ENCODE measurements at places on chromosomes 7 and 10.

DNA sequence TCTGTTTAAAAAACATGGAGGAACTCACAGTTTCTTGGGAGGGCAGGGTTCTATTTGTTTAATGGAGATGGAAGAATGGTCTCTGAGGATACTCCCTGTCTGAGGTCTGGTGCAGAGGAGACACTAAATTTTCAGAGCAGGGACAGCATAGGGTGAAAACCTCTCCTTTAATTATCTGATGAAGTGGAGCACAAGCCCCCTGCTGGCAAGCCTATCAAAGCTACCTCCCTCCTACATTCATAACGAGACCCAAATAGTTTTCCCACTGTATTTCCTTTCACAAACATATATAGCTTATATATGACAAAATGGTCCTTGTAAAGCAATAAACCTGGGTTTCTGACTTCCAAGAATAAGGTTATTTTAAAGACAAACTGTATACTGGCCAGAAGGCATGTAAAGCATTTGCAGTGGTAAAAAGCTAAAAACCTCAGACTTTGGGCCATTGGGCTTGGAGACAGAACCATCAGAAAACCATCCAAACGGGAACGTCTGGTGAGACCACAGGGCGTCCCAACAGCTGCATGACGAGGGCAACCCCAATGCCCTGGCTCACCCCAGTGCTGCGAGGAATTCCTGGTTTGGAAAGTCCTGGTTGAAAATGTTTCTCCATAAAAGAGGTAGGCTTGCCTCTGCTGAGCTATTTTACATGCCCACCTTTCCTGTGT lies 201.3 kb downstream of the FANK1 start:
- H3K27me3 ChIP-seq, result no peaks in the 10 kb centered on the region
- no peak overlapping the region for H3K27ac ChIP-seq
- H3K4me3 ChIP-seq, result no peak overlapping the region

GRCh38 chr7:86962623-86963022 lies 96.8 kb downstream of the ELAPOR2 start:
- H3K27ac ChIP-seq, result no peak overlapping the region
- no peak overlapping the region for H3K4me3 ChIP-seq
- no peaks in the 10 kb centered on the region for H3K4me1 ChIP-seq

- no peaks in the 10 kb centered on the region for H3K4me1 ChIP-seq
- H3K27ac ChIP-seq, result no peak overlapping the region
- H3K36me3 ChIP-seq, result peaks cover 14% of the 10 kb centered on the region
- DNase-seq, result no peak
Measured at GRCh38 chr10:271722-272121, 136.5 kb downstream of the ZMYND11 start.

DNA sequence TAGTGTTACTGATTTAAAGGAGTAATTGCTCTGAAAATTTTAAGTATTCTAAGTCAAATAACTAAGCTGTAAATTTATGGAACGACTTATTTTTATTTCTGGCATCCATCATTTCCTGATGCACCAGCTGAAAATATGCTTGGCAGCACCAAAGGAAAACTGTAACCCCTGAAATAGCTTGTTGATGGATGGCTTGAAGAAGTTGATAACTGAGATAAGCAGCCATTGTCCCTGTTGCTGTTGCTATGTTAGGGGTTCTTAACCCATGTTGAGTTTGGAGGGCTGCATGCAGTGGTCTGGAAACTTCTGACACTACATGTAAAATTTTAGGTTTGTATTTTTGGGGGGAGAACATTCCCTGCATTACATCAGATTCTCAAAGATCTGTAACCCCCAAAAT lies 30.6 kb downstream of the RPA3 start:
- H3K27ac ChIP-seq, result peak overlapping the region; percentile 75
- H3K4me3 ChIP-seq, result no peak overlapping the region
- peaks cover 35% of the 10 kb centered on the region for H3K4me1 ChIP-seq
- H3K27me3 ChIP-seq, result no peaks in the 10 kb centered on the region
- H3K36me3 ChIP-seq, result no peaks in the 10 kb centered on the region

GRCh38 chr7:2258661-2259365 lies 16.8 kb downstream of the NUDT1 start:
- no peaks in the 10 kb centered on the region for H3K4me1 ChIP-seq
- no peak overlapping the region for H3K27ac ChIP-seq

- peaks cover 20% of the 10 kb centered on the region for H3K4me1 ChIP-seq
- no peaks in the 10 kb centered on the region for H3K27me3 ChIP-seq
Measured at GRCh38 chr7:1558841-1559625, 3.0 kb upstream of the TMEM184A start.

GRCh38 chr10:29923416-29923965 lies 135.9 kb downstream of the JCAD start:
- no peaks in the 10 kb centered on the region for H3K36me3 ChIP-seq
- H3K4me1 ChIP-seq, result no peaks in the 10 kb centered on the region
- no peak for DNase-seq
- H3K27me3 ChIP-seq, result no peaks in the 10 kb centered on the region
- H3K4me3 ChIP-seq, result no peak overlapping the region
